Stimulated activated CD4-positive, alpha-beta T cell treated with anti-CD3 and anti-CD28 coated beads, Interleukin-12 subunit alpha, Interleukin-12 subunit beta, amount 100 ng/mL, for 4 hours (primary cell): ENCODE measurements at places on chromosomes 16 and 17.

- no peak for DNase-seq
Measured at GRCh38 chr16:79076047-79076767, 524.3 kb downstream of the MAF start.

DNA sequence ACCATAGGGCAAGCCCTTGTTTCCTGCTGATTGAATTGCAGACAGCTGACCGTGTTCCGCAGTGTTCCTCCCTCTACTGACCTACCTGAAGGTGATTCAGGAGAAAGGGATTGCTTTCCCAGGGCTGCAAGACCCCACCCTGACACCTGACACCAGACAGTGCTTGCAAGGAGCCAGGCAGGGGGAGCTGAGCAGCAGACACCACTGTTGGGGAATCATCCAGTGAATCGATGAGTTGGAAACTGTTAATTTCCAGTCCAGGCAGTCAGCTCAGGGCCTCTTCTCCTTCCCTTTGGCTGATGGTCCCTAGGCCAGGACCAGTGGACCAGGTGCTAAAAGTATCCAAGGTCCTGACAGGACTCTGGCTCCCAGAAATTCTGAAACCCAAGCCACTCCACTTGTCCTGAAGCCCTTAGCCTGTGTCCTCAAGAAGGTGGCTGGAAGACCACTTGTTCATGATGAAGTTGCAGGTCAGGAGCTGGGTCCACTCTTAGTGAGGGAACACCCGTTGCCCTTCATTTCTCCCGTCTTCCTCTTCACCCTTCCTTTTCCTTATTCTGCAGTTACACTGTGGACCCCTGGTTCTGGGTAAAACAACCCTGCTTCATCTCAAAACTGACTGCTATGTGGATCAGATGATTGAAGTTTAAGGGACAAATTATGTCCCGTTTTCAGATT is 9.5 kb upstream of the UNK start:
- DNase-seq, result no peak

DNA sequence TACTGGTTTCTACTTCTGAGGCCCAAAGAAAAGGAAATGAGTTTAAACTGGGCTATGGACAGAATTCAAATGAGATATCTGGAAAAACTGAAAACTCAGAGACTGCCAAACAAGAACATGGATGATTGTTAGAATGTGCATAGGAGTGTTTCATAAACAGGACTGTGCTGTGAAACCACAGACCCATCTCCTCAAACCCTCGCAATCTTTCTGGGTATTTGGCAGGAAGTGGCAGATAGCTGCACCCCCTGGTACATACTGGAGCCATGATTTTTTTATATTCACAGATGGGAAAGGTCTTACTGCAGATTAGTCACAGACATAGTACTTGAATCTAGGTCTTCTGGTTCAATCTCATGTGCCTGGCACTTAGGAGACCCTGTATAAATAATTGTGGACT is 145.0 kb downstream of the CCDC182 start:
- DNase-seq, result no peak

- DNase-seq, result no peak
Measured at GRCh38 chr17:72266112-72266775, 145.4 kb downstream of the SOX9 start.

GRCh38 chr17:14605267-14605599 is 304.4 kb downstream of the HS3ST3B1 start:
- no peak for DNase-seq

- no peak for DNase-seq
Measured at GRCh38 chr16:84810518-84811273, 9.1 kb upstream of the CRISPLD2 start.
